ENCODE measurements at places on chromosomes 3 and 15.

GRCh38 chr3:111720681-111721380 is 125.7 kb upstream of the ZBED2 start:
- no peak for DNase-seq

- DNase-seq: no peak
These were observed 45.6 kb downstream of the BCL2L10 start for GRCh38 chr15:52066842-52067544.

DNA sequence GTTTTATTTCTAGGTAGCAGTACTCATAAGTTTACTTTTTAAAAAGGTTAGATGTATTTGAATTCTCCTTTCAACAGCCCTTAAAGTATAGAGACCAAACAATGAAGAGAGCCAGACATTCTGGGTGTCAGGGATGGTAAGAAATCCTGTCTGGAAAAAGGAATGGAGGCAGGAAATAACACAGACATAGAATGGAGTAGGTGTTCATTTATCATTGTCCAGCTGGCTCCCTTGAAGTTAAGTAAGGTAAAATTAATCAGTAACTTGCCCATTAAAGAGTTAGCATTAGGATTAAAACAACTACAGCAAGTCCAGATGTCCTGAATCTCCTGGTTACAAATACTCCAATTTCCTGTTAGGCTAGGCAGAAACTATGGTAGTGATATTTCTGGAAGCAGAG is 13.5 kb upstream of the SUCNR1 start:
- no peak for DNase-seq

- DNase-seq: no peak
These were observed 727 bp upstream of the TM2D3 start for GRCh38 chr15:101652786-101653430.

- no peak for DNase-seq
These were observed 202.4 kb upstream of the ICE2 start for GRCh38 chr15:60681353-60681752.

GRCh38 chr3:28780480-28780879 is 431.9 kb upstream of the AZI2 start:
- DNase-seq: no peak

- DNase-seq: peak; percentile 54
These were observed 4.5 kb upstream of the RFT1 start for GRCh38 chr3:53134631-53135232.

- DNase-seq: no peak
These were observed 46.2 kb downstream of the ABTB1 start for GRCh38 chr3:127718916-127719290.

DNA sequence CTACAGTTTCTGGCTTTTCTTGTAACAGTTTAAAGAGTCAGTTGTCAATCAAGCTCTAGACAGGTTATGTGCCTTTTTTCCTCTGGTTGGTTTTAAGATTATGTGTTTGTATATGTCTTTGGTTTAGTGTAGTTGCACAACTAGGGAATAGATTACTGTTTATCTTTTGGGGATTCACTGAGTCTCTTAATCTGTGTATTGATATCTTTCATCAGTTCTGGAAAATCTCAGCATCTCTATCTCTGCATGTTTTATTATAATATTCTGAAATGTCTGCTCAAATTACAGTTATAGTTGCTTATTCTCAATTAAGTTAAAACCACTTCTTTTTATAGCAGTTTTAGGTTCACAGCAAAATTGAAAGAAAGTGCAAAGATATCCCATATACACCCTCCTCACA is 14.3 kb downstream of the DUT start:
- no peak for DNase-seq

DNA sequence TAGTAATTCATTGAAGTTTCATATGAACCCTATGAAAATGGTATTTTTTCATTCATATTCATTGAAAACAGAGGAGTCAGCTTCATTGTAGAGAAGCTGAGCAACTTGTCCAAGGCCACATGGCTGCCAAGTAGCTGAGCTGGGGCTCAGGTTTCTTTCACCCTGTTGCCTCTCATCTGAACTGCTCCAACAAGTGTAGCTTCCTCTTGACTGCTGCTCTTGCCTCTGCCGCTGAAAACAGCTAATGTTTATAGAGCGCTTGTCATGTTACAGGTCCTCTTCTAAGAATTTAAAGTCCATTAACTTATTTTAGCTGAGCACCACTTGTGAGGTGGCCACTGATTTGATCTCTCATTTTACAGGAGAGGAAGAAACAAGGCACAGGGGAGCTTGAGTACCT is 81.1 kb downstream of the PDCD6IP start:
- DNase-seq: peak; percentile 6

DNA sequence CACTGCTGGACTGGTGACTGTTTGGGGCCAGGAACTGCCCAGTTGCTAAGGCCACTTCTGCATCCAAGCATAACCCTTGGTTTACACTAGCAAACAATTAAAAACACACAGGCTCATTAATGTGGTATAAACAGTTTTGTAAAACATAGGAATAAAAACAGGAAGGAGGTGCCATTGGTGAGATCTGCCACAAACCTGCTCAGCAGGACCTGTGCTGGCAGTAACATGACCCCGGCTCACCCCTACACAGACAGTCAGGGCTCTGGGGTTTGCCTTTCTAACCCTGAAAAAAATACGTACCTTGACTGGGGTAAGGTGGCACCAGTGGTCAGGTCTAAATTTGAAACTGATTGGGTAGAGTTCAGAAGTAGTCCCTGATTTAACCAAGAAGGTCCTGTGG is 76.2 kb downstream of the ATP1B3 start:
- DNase-seq: no peak

GRCh38 chr3:169563775-169564059 is 99.8 kb downstream of the MECOM start:
- no peak for DNase-seq

- no peak for DNase-seq
These were observed 54.4 kb downstream of the C3orf80 start for GRCh38 chr3:160279657-160280056.

- DNase-seq: no peak
These were observed 380 bp upstream of the ALS2CL start for GRCh38 chr3:46693892-46694226.

- no peak for DNase-seq
These were observed 2.9 kb upstream of the DIS3L start for GRCh38 chr15:66290518-66290917.

GRCh38 chr3:34534013-34534412 is 735.6 kb downstream of the PDCD6IP start:
- DNase-seq: no peak

GRCh38 chr3:65083240-65083639 is 395.4 kb upstream of the ADAMTS9 start:
- no peak for DNase-seq

DNA sequence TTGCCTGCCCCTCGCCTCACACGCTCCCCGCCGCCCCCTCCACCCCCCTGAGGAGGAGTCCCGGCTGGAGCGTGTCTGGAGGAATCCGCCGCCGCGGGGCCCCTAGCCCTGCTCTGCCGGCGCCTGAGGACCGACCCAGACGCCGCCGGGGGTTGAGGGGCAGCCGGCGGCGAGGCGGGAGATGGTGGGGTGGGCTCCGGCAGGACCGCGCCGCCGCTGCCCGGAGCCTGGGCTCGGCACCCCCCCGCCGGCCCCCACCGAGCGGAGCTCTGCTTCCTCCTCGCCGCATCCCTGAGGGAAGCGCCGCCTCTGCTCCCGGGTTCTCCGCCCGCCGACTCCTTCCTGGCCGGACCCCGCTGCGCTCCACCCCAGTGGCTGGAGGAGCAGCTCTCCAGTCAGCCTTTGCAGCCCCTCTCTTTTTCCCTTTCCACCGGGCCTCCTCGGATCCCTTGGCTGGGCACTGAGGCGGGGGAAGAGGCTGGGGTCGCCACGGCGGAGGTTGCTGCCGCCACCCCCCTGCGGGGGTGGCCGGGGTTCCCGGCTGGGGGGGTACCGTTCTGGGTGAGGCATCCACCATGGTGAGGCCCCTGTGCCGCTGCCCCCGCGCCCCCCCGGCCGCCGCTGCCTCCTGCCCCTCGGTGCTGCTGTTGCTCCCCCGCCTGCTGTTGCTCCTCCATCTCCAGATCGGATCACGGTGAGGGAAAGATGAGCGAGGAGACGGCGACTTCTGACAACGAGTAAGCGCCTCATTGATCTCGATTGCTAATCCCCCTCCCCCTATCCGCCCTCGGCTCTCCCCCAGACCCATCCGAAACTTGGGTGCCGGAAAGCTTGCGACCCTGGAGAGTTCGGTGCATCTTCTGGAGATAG is at the start of gene SPRED1:
SPRED1 (plus strand) TSS at position 356 of the 870 bp plus-strand sequence; CDS start at position 706, 350 bp downstream.
- DNase-seq: no peak

DNA sequence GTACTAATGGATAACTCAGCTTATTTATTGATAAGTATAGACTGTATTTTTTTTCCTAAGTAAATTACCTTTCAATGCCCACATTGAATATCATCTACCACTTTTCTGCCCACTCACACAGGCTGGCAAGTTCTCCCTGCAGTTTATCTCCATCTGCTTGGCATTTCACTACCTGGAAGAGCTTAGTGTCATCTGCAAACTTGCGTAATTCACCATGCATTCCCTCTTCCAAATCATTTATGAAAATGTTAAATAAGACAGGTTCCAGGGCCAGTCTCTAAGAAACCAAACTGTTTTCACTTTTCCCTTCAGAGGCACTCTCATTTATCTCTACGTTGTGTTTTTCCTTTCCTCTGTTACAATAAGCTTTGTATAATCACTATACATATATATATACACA is 1076.6 kb downstream of the IGSF11 start:
- no peak for DNase-seq

DNA sequence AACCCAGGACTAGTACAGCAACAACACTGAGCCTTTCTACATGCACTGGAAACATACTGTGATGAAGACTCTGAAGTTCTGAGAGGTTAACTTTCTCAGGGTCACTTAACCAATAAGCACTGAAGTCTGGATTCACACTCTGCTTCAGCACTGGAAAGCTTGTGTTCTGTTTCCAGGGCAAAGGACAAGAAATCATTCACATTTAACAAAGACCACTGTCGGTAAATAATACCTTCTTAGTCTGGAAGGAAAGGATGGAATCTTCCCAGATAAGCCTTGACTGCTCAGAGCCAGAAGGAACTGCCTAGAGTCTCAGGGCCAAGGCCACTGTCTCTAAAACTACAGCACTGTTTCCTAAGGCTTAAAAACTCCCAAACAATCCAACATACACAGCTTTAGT is 4.3 kb upstream of the GLYCTK start:
- no peak for DNase-seq

DNA sequence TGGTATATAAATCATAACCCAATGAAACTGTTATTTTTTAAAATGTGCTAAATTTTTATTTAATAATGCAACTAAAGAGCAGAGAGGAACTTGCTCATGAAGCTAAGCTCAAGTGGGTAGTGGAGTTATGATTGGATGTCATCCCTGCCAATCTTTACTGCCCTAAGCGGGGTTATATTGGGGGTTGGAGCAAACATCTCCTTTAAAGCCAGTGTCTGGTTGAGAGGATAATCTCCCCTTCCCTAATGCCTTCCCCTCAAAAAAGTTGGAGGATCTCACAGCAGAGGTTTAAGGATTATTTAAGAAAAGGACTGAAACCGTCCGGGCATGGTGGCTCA is 32.1 kb upstream of the CLASP2 start:
- DNase-seq: no peak

DNA sequence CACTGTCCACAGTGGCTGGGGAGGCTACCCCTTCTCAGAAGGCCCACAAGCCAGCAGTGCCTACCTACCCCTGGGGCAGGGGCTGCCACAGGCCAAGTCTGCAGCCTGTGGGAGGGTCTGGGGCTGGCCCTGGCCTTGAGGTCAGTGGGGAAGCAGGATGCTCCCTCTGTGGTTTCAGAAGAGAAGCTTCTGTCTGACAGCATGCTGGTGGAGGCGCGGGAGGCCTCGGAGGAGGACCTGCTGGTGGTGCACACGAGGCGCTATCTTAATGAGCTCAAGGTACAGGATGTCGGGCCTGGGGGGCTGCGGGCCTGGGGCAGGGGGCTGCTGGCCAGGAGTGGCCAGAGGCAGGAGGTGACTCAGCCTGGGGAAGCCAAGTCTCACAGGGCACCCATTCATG is 3.2 kb downstream of the HDAC11 start:
- no peak for DNase-seq

DNA sequence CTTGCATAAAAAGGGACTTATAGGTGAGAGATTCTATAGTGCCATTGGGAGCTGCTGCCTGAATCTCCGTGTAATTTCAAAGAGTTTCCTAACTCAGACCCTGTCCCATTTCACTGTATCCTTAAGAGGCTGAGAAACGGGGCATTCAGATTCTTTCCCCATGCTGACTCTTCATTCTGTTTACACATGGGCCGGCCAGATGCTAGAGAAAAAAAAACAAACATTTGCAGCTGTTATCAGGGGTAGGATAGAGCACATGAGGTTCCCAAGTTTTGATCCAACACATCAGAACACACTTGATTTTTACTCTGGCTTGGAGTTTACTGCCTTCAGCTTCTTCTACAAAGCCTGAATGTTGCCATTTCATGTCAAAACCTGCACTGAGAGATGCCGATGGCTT is 215.9 kb upstream of the TPRG1 start:
- no peak for DNase-seq

- no peak for DNase-seq
These were observed 72.4 kb downstream of the TBL1XR1 start for GRCh38 chr3:177124882-177125281.

GRCh38 chr3:178810181-178810580 is 261.4 kb downstream of the ZMAT3 start:
- no peak for DNase-seq

- peak; percentile 70 for DNase-seq
These were observed 147.6 kb downstream of the IL20RB start for GRCh38 chr3:137105277-137105977.

GRCh38 chr3:134074790-134075567 is 45.3 kb upstream of the SLCO2A1 start:
- no peak for DNase-seq

- DNase-seq: no peak
These were observed 52.2 kb downstream of the AQP9 start for GRCh38 chr15:58190419-58190818.

- DNase-seq: no peak
These were observed 197.2 kb upstream of the VEPH1 start for GRCh38 chr3:157700405-157700804.

DNA sequence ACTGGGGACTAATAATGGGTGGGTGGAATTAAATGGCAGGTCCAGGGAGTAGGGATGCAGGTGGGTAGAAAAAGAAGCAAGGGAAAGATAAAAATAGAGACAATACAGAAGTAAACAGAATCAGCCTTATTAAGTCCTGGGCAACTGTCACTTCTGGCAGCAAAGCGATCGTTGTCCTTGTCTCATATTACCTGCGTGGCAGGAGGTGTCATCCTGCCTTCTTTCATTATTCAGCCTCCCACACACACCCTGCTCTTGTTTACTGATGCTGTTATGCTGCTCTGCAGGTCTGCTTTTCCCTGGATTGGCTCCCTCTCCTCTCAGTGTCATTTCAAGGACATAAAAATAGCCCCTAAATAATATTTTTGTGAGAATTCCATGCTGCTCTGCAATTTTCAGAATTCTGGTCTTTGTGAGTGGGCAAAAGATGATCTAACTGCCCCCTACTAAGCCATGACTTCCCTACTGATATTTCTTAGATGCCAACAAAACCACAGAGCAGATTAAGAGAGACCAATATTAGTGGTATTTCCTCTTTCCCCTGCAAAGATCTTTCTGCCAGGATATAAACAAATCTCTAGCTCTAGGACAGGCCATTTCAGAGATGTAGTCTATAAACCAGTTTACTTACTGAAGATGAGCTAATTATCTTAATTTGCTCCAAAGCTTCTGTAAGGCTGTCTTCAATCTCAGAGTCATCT is 8.5 kb downstream of the VEPH1 start:
- DNase-seq: no peak
